ENCODE measurements at places on chromosomes 3 and 15.

DNA sequence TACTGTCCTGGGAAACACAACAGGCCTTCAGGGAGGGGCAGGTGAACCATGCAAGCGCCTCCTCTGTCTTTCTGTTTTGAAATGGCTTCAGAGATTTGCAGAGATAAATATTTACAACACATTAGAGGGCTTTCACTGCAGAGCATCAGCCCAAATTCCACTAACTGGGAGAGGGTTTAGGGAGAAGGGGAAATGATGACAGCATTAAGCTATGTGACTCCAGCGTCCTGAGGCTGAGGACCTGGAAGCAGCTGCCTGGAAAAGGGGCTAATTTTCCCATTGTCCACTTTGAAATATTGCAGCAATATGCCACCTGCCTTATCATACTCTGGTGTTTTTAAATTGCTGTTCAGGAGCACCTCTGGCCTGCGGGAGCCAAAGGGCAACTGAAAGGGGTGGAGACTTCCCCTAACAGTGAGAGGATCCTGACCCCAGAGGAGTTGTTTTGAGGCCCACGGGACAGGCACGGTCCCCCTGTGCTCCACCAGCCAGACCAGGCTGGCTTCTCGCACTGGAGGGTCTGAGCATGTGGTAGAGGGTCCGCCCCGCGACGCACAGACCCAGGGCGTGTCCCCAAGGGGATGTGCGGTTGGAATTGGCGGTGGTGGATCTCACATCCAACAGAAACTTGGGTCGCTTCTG is 110.6 kb downstream of the XXYLT1 start:
- DNase-seq: peak; percentile 41

DNA sequence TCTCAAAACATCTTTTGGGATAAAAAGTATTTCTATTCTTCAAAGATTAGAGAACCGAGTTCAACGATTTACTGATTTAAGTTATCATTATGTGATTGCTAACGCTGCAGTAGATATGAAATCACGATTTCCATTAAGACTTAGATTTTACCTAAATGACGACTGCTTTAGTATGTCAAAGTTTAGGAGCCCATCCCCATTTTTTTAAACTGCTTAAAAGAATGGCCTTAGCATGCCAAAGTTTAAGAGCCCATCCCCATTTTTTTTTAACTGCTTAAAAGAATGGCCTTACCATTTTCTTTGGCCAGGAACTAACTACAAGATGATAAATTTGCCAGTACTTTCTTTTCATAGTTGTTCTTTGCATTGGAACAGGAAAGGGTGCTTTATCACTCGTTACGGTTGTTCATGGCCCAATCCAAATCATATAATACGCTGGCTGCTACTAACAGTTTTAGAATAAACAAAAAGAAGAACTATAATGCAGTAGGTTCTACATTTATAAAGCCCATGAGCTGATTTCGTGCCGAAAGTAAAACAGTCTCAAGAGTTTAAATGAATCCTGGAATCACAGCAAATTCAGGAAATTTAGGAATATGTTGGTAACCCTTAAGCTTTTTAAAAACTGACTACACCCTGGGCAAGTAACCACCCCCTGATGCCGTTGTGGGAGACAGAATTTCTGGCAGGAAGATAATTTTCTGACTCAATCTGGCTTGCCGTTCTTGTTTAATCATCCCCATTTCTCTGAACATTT is 869 bp upstream of the TSC22D2 start:
- DNase-seq: no peak

DNA sequence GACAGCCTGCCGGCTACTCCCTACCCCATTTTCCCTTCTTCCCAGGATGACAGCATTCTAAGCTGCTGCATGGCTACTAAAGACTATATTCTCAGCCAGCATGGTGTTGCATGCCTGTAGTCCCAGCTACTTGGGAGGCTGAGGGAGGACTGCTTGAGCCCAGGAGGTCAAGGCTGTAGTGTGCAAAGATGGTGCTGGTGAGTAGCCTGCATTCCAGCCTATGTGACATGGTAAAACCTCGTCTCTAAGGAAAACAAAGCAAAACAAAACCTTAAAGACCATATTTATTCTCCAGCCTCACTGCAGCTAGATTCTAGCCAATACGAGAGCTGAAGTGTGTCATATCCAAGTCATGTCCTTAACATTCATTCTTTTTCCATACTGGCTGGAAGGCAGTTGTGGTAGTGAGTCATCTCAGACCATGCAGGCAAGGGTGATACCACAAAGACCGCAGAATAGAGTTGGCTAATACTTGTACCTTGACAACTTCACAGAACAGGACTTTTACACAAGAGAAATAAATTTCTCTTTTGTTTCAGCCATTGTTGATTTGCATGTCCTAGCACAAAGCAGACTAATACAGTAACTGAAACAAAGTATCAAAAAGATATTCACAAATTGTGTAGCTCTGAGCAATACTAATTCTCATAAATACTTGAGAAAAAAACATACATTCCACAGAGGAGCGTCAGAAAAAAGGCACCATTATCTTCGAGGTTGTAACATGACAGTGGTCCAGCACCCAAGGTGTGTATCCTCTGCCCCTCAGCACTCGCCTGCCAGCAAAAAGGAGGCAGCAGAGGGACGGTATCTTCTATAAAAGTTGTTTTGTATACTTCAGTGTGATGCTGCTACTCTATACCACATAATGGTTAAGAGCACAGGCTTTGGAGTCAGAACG is 14.8 kb downstream of the PBRM1 start:
- peak; percentile 99 for DNase-seq

DNA sequence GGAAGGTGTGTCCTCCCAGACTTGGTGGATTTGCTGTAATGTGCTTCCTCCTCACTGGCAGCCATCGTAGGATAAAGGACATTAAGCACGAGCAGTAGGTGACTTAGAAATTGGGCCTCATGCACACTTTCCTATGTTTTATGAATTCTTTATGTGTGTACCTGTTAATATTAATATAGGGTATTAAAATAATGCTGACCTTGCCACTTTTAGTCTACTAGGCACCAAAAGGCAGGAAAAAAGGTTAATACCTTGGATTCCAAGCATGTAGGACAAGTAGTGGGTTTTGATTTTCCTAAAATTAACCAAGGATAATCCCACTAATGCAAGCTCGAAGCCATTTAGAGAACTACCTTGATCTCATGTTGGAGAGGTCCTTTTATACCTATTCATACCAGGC is 55.9 kb downstream of the ADAMTSL3 start:
- no peak for DNase-seq

DNA sequence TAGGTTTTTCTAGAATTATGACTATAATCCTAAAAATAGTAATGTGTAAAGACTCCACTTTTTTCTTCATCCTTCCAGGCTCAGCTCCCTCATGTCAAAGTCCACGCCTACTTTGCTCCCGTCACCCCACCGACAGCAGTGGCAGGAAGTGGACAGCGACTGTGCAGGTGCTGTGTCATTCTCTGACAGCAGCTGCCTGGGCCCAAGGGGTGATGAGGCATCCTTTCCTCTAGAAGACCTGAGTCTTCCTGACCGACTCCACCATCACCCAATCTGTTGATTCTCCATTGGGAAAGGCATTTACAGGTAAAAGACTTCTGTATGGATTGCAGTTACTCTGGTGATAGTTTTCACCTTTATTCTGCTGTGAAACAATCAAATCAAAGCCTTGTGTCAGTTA is 54.8 kb downstream of the UBP1 start:
- DNase-seq: no peak

- no peak for DNase-seq
Measured at GRCh38 chr3:73235768-73236167, 174.3 kb downstream of the EBLN2 start.

DNA sequence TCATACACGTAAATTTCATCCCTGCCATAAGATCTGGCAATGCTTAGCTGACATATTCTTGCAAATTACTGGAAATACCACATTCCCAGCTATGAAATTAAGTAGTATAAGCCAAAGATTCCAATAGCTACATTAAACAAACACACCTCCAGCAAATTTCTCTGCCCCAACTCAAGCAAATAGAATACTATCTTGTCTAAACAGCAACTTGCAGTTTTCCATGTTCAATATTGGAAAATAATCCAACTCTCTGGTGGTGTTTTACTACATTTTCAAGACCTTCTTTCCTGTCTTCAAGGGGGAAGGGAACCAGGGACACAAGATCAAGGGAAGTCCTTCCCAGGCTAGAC is 268.7 kb downstream of the TBL1XR1 start:
- no peak for DNase-seq

- DNase-seq: no peak
Measured at GRCh38 chr3:25973122-25973521, 183.2 kb downstream of the OXSM start.

DNA sequence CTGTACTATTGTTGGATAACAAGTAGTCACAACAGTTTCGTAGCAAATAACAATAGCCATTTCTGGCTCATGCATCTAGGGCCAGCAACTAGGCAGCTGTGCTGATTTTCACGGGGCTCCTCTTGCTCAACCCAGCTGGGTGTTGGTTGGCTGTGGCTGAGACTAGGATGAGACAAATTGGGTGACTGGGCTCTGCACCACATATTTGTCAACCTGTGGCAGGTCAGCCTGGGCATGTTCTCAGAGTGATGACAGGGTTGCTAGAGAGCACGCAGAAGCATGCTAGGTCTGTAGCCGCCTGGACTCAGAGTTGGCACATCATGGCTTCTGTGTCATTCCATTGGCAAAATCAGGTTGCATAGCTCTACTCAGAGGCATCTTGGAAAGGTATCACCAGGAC is 175.9 kb downstream of the OTOL1 start:
- no peak for DNase-seq

DNA sequence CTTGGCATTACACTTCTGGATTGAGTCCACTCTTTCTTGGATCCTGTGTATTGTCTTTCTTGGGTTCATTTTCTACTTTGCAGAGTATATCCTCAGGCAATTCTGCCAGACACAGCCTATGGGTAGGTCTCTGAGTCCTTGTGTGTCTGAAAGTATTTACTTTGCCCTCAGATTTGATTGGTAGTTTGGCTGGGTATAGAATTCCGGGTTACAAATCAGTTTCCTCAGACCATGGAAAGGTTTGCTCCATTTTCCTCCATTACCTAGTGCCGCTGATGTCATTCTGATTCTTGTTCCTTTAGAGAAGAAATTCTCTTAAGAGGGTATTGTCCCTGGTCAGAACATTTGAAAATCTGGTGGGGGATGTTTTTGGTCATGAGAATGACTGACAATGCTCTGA is 133.2 kb downstream of the NUP210 start:
- no peak for DNase-seq

DNA sequence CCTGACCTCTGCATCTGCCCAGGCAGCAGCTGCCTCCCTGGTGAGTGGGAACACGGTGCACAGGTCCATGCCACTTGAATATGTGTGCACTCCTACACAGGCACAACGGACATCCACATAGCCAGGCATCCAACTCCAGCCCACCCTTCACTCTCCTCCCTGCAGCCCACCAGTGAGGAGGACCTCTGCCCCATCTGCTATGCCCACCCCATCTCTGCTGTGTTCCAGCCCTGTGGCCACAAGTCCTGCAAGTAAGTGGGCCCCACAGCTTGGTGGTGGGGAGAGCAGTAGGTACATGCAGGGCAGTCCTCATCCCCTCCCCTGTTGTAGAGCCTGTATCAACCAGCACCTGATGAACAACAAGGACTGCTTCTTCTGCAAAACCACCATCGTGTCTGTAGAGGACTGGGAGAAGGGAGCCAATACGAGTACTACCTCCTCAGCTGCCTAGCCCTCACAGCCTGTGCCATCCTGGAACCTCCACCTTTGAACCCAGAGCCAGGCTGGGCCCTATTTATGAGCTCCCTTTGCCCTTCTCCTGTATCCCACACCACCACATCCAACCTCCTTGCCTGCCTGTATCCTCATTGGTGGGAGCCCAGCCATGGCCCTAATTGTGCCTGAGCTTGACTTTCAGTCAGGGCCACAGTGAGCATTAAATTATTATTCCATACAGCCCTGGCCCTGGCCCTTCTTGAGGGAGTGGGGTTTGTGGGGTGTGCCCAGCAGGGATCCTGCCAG is 1.5 kb upstream of the AMIGO3 start:
- no peak for DNase-seq

GRCh38 chr3:179541094-179541493 is 21.6 kb upstream of the ACTL6A start:
- DNase-seq: no peak

DNA sequence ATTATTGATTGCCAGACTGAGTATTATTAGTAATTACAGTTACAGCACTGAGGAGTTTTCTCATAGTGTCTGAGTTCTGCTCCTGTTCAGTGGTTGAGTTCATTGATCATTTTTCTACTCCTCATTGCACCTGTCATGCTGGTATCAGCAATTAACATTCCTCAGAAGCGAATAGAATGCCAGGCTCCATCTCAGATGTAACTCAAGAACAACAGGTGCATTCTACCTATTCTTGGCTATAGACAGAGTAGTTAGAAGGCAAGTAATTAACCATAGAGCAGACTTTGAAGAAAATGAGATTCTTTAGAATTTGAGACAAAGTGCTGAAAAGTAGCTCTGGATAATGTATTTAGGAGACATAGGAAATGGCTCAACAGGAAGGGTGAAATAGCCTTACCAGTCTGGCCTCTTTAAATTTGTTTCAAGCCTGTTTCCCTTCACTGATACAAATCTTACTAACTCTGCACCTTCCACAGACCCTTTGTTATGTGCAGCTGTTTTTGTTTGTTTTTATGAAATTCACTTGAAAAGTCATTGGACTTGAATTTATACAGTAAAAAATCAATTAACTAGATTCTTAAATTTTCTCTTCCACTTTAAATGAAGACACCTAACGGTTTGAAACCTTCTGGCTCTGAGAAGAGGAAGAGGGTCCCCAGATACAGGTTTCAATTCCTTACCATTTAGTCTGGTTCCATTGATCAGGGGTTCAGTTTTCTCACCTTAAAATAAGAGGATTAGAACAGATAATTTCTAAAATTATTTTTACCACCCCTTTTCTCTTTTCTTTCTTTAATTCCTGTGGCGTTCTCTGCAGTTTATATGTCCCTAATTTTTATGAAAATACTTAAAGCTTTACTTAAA is 109.6 kb downstream of the FNDC3B start:
- DNase-seq: no peak

GRCh38 chr3:89392991-89393390 is 285.6 kb downstream of the EPHA3 start:
- no peak for DNase-seq

GRCh38 chr15:98580572-98580971 is 67.8 kb upstream of the IGF1R start:
- no peak for DNase-seq
